Uterine smooth muscle cell (primary cell): ENCODE measurements at places on chromosomes 3 and 15. TPM values are rescaled to one million over a fixed set of nuclear protein-coding genes. Genes with fewer than 3 reads are reported as not detected.

Gene RHOV
- total RNA-seq: not detected in 2 replicates

Gene IQCF6
- total RNA-seq: not detected in 2 replicates

Gene LPP
- total RNA-seq: 70.6 and 111 TPM in 2 replicates

Gene RGMA
- total RNA-seq: 0.22 and 0.50 TPM in 2 replicates

Gene DAZL
- total RNA-seq: not detected in 2 replicates

Gene NAALADL2
- 11.9 and 13.7 TPM in 2 replicates for total RNA-seq

Gene PCSK6
- 0.44 and 1.2 TPM in 2 replicates for total RNA-seq

Gene STT3B
- 296 and 393 TPM in 2 replicates for total RNA-seq

Gene CLDND1
- 117 and 120 TPM in 2 replicates for total RNA-seq

Gene AADACL2
- total RNA-seq: not detected in 2 replicates

Gene CKMT1A
- not detected in 2 replicates for total RNA-seq

Gene TLR9
- under 0.01 TPM in 1 of 2 replicates, not detected in the other for total RNA-seq

Gene PLIN1
- 0.12 and 0.22 TPM in 2 replicates for total RNA-seq

Gene HRG
- total RNA-seq: not detected in 2 replicates

Gene PRR23C
- not detected in 2 replicates for total RNA-seq

Gene SLC6A11
- total RNA-seq: not detected in 2 replicates

Gene CP
- not detected in 2 replicates for total RNA-seq

Gene RBMS3
- 22.5 and 34.9 TPM in 2 replicates for total RNA-seq

Gene CHCHD6
- 15.1 and 18.5 TPM in 2 replicates for total RNA-seq

Gene C3orf85
- total RNA-seq: not detected in 2 replicates

Gene STARD5
- 5.6 and 10.7 TPM in 2 replicates for total RNA-seq

Gene CHRNA7
- total RNA-seq: 0.37 and 1.2 TPM in 2 replicates

Gene A4GNT
- total RNA-seq: not detected in 2 replicates

Gene PSMD2
- total RNA-seq: 711 and 1,487 TPM in 2 replicates

Gene ADAM10
- 124 and 144 TPM in 2 replicates for total RNA-seq

Gene IGSF11
- 0.37 TPM in 1 of 2 replicates, not detected in the other for total RNA-seq

Gene TM4SF18
- total RNA-seq: 0.22 and 0.37 TPM in 2 replicates

Gene PRSS50
- total RNA-seq: 0.12 TPM in 1 of 2 replicates, not detected in the other

Gene BOC
- total RNA-seq: 16.6 and 21.1 TPM in 2 replicates

Gene ELL3
- 2.7 and 3.1 TPM in 2 replicates for total RNA-seq

Gene PLCH1
- 0.11 and 0.12 TPM in 2 replicates for total RNA-seq

Gene SLC41A3
- total RNA-seq: 44.2 and 48.7 TPM in 2 replicates

Gene CCDC33
- total RNA-seq: 0.12 and 0.22 TPM in 2 replicates

Gene GPR87
- total RNA-seq: not detected in 2 replicates

Gene ACTR8
- total RNA-seq: 30.4 and 36.5 TPM in 2 replicates

Gene C3orf52
- 17.2 and 24.9 TPM in 2 replicates for total RNA-seq

Gene TBC1D23
- total RNA-seq: 139 and 163 TPM in 2 replicates

Gene SEMA4B
- 11.8 and 16.2 TPM in 2 replicates for total RNA-seq

Gene FAM43A
- 15.5 and 28.5 TPM in 2 replicates for total RNA-seq

Gene IL17RC
- 43.3 and 43.7 TPM in 2 replicates for total RNA-seq

Gene C2CD4A
- total RNA-seq: 0.12 TPM in 1 of 2 replicates, not detected in the other

Gene GOLGA6L7
- total RNA-seq: not detected in 2 replicates

Gene CADM2
- total RNA-seq: not detected in 2 replicates

Gene STRIT1
- not detected in 2 replicates for total RNA-seq

Gene RAD51
- 4.9 and 11.0 TPM in 2 replicates for total RNA-seq

Gene EXD1
- total RNA-seq: 0.11 TPM in 1 of 2 replicates, not detected in the other

Gene ISLR
- total RNA-seq: 30.2 and 39.7 TPM in 2 replicates
